ENCODE measurements at places on chromosomes 7 and 10.

GRCh38 chr7:20158684-20159083, 58.5 kb downstream of the MACC1 start:
- DNase-seq, result no peak

DNA sequence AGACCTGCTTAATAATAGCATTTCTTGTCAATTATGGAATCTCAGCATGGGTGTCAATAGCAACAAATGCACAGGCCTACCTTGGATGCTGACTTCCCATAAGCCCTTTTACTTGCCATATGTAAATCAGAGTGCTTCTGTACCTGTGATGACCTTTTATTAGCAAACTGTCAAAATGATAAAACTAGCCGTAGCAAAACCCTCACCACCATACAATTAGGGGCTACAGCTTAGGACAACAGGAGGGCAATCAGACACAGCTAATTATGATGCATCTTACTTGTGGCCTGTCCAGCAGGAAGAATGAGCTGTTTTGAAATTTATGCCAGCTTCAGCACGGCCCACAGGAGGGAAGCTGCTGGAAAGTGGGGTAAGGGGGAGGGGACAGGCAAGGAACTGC, 201.6 kb downstream of the TAX1BP1 start:
- DNase-seq, result no peak

- no peak for DNase-seq
Measured at GRCh38 chr10:53574024-53574423, 801.4 kb upstream of the MBL2 start.

- DNase-seq, result no peak
Measured at GRCh38 chr10:35608328-35608672, 3.2 kb downstream of the GJD4 start.

- no peak for DNase-seq
Measured at GRCh38 chr10:69835233-69835632, 33.5 kb downstream of the COL13A1 start.

DNA sequence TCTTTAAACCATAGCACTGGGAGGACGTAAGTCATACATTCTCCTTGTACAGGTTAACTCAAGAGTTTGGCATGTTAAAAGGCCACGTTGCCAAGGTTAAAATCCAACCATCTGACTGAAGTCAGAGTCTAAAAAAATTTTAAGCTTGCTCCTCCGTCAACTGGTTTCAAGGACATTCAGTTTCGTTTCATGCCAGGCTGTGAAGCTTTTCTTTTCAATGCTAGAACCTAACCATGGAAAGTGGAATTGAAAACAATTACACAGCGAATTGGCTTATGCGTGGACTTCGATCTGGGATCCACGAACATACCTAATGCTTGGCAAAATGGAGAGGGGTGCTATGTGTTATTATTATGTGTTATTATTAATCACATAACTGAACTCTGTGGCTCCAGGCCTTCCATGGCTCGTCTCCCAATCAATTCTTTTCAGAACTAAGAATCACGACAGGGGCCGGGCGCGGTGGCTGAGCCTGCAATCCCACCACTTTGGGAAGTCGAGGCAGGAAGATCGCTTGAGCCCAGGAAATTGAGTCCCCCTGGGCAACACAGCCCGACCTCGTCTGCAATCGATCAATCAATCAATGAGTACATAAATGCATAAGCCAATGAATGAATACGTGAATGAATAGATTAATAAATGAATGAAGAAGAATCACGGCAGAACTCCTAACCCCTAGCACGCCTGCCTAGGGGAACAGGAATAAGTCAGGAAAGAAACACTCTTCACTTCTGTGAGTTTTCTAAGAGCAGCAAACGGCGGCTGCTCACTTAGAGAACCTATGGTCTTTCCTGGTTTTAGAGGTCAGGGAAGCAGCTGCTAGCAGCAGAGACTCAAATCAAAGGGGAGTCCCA, 733 bp upstream of the ARL5B start:
- peak; percentile 43 for DNase-seq

- no peak for DNase-seq
Measured at GRCh38 chr7:148044173-148044572, 546.4 kb upstream of the C7orf33 start.

GRCh38 chr10:11272915-11273389, 255.3 kb downstream of the CELF2 start:
- no peak for DNase-seq

- no peak for DNase-seq
Measured at GRCh38 chr10:91597197-91597881, 35.5 kb downstream of the PPP1R3C start.

GRCh38 chr10:4733150-4733842, 92.7 kb upstream of the AKR1E2 start:
- DNase-seq, result no peak

Data from ovary (tissue), 10 donors.